ENCODE measurements at places on chromosomes 5 and 9.

DNA sequence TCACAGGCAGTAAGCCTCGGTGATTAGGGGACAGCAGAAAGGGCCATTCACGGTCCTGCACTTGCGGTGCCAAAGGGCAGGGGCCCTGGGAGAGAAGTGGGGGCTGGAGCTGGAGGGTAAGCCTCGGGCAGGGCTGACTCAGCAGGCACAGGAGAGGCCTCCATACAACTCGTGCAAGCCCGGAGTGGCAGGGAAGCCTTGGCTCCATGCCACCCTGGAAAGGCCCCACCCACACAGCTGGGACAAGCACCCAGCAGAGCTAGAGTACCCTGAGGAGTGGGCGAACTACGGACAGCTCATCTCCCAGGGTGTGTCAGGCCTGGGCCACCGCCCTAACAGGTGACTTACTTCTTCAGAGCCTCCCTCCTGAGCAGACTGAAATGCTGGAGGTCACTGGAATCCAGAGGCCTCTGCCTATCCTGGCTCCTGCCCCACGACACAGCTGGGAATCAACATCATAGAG, 5.6 kb upstream of the CAMK2A start:
- DNase-seq = no peak

DNA sequence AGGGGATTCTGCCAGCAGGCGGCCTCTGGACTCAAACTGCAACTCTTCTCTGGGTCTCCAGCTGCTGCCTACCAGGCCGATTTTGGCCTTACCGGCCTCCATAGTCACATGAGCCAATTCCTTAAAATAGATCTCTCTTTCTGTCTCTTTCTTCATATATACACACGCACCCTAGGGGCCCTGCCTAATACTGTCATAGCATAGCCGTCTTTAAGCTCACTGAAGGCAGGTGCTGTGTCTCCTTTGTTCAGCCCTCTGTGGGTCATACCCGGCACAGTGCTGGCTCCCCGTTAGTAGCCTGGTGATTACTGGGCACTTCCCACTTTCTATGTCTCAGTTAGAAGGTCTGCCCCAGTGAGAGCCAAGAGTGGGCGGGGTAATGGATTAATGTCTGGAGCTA, 140.9 kb downstream of the HSPA4 start:
- DNase-seq = no peak

DNA sequence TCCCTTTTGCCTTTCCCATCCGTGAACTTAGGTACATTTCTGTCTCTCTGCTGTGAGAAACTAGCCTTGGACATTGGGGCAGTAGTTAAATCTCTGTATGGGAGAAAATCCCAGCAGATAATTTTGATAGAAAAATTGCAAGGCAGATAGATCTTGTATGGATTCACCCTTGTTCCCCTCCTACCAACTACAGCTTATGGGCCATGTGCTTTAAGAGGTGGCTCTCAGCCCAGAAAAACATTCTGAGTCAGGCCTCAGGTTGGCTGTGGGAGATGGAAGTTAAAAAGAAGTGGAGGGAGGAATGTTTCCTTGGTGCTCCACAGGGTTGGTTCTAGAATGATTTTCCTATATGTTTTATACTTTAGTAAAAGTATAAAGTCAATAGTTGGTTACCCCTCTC, 1.4 kb upstream of the KDM3B start:
- DNase-seq = no peak

DNA sequence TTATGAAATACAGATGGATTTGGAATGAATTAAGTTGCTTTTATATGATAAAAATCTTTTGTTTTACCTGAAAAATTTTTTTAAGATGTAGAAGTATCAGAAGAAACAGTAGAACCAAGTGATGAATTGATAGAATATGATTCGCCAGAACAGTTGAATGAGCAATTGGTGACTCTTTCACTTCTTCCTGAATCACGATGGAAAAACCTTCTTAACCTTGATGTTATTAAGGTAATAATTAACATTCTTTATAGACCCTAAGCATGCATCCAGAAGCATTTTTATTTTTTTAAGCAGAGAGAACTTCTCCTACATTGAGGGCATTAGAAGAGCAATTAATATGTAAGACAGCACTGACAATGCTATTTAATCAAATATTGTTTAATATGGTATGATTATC, 28.8 kb downstream of the WDR36 start:
- DNase-seq = no peak

DNA sequence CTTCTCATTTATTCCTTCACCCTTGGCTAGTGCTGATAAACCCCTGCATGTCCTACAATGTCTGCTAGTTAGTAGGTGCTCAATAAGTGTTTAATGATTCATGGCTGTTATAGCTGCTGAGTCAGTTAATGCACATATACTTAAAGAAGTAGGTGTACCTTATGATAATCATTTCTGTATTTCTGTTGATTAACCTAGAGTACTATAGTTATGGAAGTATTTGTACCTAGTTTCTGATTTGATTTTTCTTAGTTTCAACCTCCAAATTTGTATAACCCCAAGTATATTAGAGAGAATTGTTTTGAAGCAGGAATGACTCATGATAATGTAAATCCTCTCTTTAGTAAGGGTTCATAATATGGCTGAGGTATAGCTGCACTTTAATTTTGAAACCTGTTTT, 8.9 kb downstream of the SMAD5 start:
- no peak for DNase-seq

DNA sequence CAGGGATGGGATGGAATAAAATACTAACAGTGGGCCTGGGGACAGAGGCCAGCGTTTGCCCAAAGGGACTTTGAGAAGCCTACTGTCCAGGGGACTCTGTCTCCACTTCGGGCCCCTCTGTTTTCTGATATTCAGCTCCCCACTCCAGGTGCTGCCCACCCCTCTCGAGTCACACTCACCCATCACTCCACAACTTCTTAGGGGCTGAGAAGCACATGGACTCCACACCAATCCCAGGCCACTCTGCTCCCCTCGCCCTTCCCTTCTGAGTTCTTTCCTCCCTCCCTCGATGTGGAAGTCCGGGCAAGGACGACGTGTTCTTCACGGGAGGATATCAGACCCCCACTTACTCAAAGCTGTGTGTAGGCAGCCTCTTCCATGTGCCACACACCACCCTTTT, 124.5 kb downstream of the BARX1 start:
- no peak for DNase-seq

DNA sequence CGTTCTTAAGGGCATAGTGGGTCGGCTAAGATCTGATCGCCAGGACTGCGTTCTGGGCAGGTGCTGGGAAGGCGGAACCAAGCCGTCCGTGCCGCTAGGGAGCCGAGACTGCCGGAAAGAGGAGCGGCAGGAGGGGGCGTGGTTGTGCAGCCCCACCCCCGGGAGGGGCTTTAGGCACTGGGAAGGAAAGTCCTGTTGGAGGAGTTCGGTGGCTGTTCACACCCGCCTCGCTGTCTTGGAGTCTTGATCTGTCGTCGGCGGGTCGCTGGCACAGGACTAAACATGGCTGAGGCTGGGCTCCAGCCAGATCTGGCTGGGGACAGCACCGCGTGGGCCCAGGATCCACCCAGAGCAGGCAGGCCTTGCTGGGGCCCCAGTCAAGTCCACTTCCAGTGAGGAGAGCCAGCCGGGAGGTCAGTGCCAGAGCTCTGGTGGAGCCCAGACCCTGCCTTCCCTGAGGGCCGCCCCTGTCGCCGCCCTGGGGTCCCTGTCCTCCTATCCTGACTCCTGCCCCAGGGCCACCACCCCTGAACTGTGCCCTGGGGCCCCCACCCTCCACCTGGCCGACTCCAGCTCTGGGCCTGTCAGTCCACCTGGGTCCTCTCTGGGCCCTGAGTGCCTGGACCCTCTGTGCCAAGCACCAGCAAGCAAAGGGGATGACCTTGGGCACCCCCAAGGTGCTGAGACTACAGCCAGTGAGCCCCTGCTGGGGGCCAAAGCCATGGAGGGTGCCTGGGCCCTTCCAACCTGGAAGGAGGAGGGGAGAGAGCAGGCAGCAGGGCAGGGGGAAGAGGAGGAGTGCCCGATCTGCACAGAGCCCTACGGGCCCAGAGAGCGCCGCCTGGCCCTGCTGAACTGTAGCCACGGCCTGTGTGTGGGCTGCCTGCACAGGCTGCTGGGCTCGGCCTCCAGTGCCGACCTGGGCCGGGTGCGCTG, 4.5 kb downstream of the RNF208 start:
- DNase-seq = no peak
